Activated CD4-positive, alpha-beta T cell treated with anti-CD3 and anti-CD28 coated beads, Interleukin-2, amount 50 U/mL, for 1 hour (primary cell): ENCODE measurements at places on chromosomes 6 and 20.
A peak's percentile ranks its signal among the peaks of the same experiment; 100 is the strongest.

DNA sequence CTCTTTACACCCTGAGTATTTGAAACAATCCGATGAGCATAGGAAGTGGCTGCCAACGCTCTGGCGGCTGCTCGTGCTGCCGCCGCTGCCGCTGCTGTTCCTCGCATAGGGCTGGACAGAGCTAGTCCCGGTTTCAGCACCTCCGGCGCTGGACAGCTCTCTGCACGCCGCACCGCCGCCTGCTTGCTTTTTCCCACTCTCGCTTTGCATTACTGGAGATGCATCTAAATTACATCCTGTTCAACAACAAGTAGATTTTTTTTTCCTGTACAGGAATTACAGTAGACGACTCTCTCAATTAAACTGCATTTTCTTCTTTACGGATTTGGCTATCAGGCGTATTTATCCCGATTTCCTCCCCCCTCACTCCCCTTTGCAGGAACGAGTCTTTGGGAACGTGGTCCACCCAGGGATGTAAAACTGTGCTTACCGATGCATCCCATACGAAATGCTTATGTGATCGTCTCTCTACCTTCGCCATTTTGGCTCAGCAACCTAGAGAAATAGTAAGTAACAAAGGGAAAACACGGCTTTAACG is 563.8 kb downstream of the LMBRD1 start:
- DNase-seq = peak; percentile 23

DNA sequence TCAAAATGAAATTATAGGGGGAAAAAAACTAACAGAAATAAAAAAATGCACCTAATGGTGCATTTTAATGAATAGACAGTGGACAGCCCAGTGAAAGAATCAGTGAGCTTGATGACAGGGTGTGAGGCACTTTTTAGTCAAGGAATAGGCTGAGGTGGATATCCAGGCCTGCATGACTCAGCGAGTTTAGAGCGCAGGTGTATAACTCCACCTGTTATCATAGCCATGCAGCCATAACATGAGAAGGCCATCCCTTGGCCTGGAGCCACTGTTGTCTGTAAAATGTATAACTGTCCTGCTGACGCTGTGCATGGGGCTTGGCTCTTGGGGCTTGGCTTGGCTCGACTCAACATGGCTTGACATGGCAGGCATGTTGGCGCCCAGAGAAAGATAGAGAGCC is 331.5 kb upstream of the NOX3 start:
- DNase-seq = no peak

DNA sequence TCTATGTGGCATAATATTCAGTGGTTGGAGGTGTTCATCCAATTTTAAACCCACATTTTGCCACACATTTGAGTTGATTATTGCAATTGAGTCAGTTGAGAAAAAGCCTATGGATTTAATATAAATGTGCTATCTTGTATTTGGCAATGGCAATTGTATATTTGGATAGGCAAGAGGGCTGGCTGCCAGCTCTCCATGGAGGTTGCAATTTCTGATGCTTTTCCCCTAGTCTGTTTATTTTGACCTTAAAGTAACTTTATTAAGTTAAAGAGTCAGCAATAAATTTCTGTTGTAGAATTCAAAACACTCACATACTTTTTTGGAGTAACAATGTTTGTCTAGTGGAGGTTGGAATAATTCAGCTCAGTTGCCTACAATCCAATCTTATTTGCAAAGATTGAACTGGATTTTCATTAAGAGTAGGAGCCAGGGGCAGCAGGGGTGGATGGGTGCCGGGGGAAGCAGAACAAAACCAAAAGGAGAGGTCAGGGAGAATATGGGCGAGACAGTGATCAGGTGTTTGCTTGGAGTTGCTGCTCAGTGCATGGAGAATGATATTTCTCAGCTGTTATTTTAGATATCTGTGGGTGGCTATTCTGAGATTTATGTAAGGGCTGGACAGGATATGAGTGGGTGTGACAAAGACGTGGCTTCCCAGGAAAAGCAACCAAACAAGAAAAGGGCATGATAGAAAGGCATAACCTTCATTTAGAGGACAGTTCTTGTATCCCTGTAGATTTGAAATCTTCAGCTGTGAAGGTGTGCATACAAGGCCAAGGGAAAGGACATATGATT is 163.0 kb downstream of the HDGFL1 start:
- DNase-seq = no peak

DNA sequence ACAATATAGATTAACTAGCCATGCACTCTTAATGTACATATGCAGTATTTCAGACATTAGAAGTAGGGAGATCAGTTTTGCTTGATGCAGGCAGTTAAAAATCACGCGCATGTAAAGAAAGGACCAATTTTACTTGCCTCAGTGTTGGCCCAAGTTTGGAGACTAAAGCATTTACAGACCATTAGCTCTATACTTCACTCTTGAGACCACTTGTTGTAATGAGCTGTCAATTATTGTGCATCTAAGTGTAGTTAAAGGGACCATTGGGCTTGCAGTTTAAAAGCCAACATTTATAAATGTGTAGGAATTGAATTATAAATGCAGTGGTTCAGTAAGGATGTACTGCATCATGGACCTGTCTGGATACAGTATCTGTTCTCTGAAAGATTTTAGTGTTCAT is 53.7 kb downstream of the PLCB4 start:
- DNase-seq = no peak

DNA sequence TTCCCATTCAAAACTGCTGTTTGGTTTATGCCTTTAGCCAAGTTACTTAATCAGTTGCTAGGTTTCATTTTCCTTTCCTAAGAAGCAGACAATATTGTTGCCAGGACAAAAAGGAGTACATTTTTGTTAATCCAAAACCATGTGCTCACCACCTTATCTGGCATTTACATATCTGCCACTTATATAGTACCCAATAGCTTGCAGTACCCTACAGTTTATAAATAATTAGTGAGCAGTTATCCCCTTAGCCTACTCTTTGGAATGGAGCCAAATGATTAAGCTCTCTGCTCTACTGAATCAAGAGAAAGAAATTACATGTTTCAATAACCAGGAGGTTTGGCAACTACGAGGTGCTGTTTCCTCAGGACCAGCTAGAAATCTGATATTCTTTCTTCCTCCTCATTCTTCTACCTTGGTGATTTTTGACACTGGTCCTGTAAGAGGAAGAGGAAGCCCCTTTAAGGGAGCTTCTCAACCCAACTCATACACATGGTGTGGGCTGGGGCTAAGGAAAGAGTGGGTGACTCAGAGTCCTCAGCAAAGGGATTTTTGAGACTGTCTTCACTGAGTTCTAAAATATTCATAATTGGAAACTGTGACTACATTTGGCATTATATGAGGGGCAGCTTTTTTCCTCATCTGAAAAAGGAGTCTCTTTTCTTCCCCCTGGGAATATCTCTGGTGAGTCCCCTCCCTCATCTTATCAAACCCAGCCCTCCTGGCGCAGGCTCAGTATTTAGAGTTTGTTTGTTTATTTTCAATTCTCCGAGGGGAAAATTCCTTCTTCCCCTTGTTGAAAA is 1.5 kb downstream of the ZNFX1 start:
- DNase-seq = peak; percentile 36
